ENCODE measurements at places on chromosomes 4 and X.

GRCh38 chrX:9471571-9471985 lies 6.7 kb downstream of the TBL1X start:
- no peak for DNase-seq

GRCh38 chr4:143337600-143338287 lies 1.1 kb downstream of the GAB1 start:
- no peak for DNase-seq

GRCh38 chr4:74219240-74219639 lies 61.3 kb downstream of the MTHFD2L start:
- DNase-seq: no peak

GRCh38 chr4:159946983-159947615 lies 844.2 kb downstream of the RAPGEF2 start:
- DNase-seq: no peak

DNA sequence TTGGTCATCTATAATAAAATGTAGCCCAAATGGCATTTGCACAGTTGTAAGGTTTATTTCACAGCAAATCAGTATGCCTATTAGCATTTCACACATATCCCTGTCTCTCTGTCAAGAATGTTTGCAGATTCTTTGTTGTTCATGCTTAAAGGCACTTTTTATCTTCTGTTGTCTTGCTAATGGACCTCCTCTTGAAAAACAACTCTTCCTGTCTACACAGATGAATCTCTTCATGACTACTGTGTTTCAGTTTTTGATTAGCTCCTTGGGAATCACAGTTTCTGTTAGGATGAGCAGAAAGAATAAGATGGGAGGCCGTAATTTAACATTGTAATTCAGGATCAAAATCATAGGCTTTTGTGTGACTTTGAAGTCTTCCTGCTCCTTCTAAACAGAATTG lies 35.5 kb upstream of the SLC4A4 start:
- no peak for DNase-seq
